ENCODE measurements at places on chromosomes 7 and 10. TPM values are rescaled to one million over a fixed set of nuclear protein-coding genes. Genes with fewer than 3 reads are reported as not detected.

MCM10 gene
- polyA plus RNA-seq = 0.14 TPM

USP54 gene
- polyA plus RNA-seq = 23.8 TPM

GRCh38 chr10:35640951-35641675 lies 983 bp downstream of the FZD8 start:
- DNase-seq = no peak

- DNase-seq = no peak
Measured at GRCh38 chr10:91931526-91932190, 8.1 kb downstream of the BTAF1 start.

DNA sequence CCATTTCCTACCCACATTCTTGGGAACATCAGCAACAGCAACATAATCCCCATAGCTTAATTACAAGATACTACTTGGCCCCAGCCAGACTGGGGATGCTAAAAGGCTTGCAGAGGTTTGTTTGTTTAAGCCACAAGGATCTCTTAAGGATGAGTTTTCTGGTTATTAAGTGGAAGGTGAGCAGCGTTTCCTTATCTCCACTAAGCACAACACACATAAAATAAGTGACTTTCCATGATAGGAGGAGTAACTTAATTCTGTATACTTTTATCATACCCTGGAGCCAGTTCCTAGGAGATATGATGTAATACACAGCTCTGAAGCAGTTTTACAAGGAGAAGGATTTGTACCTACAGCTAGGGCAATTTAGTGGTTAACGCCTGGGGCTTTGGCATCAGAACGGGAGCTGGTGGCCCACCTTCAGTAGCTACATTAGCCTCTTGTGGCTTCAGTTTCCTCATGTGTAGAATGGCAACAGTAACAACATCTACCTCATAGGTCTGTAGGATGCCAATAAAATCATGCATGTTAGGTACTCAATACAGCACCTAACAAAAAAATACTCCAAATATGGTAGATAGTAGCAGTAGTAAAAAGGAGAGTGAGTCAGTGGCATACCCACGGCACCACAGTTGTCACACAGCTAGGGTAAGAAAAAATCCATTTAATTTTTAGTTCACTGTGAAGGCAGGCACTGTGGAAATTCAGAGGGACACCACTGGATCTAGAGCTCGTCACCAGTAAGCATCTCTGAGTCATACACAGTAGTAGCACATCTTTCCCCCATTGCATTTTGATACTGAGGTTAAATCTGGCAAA lies 55.2 kb downstream of the DOCK4 start:
- no peak for DNase-seq

DNA sequence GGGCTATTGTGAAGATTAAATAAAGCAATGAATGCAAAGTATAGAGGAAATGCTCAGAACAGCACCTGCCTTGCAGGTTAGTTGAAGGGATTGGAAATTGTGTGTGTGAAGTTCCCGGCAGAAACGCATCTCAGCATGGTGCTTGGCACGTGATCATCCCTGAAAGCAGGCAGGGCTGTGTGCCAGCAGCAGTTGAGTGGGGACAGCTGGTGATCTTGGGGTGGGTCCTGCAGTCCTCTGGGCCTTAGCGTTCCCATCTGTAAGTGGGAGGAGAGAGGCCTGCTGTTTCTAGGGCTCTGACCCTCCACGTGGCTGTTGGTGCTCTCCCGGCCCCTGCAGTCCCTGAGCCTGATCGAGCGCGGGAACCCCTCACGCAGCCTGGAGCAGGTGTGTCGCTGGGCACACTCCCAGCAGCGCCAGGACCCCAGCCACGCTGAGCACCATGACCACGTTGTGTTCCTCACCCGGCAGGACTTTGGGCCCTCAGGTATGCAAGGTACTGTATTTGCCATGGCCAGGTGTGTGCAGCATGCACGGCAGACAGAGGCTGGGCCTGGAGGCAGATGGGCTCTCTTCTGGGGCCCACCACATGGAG lies 55.3 kb downstream of the TBATA start:
- no peak for DNase-seq

DNA sequence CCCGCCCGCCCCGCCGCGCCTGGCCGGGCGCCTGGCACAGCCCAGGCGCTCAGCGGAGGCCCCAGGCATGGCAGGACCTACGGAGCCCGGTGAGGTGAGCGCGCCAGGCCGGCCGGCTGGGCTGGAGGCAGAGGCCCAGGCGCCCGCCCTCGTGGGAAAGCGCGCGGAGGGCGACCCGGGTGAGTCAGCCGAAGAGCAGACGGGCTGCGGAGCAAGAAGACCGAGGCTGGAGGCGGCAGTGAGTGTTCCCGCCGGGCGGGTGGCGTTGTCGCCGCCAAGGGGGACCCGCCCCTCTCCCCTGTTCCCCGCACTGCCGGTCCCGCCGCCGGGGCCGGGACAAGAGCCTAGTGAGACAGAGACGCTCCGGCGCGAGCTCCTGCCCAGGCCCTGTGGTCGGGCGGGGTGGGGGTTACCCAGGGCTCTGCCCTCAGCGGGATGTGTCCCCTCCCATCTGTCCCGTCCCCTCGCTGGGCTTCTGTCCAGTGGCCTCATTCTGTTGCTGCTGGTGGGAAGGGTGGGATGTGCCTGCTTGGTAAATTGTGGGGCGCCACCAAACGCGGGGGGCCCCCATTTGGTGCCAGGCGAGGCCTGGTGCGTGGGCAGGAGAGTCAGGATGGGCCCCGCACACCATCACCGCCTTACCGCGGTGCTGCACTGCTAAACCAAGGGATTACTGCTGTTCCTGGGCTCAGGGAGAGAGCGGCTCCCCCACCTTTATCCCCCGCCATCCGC lies 17.0 kb upstream of the NODAL start:
- no peak for DNase-seq

DNA sequence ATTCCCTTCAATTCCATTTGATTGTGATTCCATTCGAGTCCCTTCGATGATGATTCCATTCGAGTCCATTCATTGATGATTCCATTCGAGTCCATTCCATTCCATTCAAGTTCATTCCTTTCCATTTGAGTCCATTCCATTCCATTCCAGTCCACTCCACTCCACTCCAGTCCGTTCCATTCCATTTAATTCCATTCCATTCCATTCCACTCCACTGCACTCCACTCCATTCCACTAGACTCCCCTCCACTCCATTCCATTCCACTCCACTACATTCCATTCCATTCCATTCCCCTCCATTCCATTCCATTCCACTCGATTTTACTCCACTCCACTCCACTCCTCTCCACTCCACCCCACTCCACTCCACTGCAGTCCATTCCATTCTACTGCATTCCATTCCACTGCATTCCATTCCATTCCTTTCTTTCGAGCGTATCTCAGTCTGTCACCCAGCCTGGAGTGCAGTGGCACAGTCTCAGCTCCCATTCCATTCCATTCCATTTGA lies 115.7 kb downstream of the ZNF92 start:
- no peak for DNase-seq

- no peak for DNase-seq
Measured at GRCh38 chr10:127690176-127690835, 46.7 kb upstream of the FOXI2 start.

Measured in urinary bladder (tissue), 4 donors.